Heart right ventricle (tissue), 16 donors: ENCODE measurements at places on chromosomes 1 and 21.
A peak's percentile ranks its signal among the peaks of the same experiment; 100 is the strongest.

- no peak overlapping the region for H3K4me3 ChIP-seq
- H3K36me3 ChIP-seq = no peaks in the 10 kb centered on the region
- no peak for DNase-seq
- H3K27ac ChIP-seq = no peak overlapping the region
- H3K27me3 ChIP-seq = no peaks in the 10 kb centered on the region
Observed at GRCh38 chr1:246530482-246530881, 23.4 kb upstream of the SMYD3 start.

- DNase-seq = no peak
- peak overlapping the region; percentile 100 for H3K27ac ChIP-seq
- peaks cover 98% of the 10 kb centered on the region for H3K4me1 ChIP-seq
- peaks cover 10% of the 10 kb centered on the region for H3K36me3 ChIP-seq
- H3K27me3 ChIP-seq = peaks cover 4% of the 10 kb centered on the region
Observed at GRCh38 chr1:27597516-27598294, 6.2 kb downstream of the AHDC1 start.

- H3K36me3 ChIP-seq = no peaks in the 10 kb centered on the region
- peak overlapping the region; percentile 37 for H3K4me3 ChIP-seq
Observed at GRCh38 chr1:247905910-247906503, 10.6 kb downstream of the OR2W3 start.

- H3K27ac ChIP-seq = no peak overlapping the region
- H3K4me1 ChIP-seq = peaks cover 15% of the 10 kb centered on the region
- H3K4me3 ChIP-seq = no peak overlapping the region
- H3K36me3 ChIP-seq = peaks cover 10% of the 10 kb centered on the region
Observed at GRCh38 chr1:180956028-180956640, 43.4 kb downstream of the KIAA1614 start.

GRCh38 chr1:168723000-168723399 lies 6.0 kb downstream of the DPT start:
- no peaks in the 10 kb centered on the region for H3K36me3 ChIP-seq
- H3K27me3 ChIP-seq = no peaks in the 10 kb centered on the region
- no peak overlapping the region for H3K4me3 ChIP-seq
- peaks cover 18% of the 10 kb centered on the region for H3K4me1 ChIP-seq
- H3K27ac ChIP-seq = peak overlapping the region; percentile 2
- no peak for DNase-seq

GRCh38 chr1:175088525-175088951 lies 20.9 kb downstream of the TNN start:
- no peak overlapping the region for H3K4me3 ChIP-seq
- peaks cover 18% of the 10 kb centered on the region for H3K4me1 ChIP-seq
- H3K27ac ChIP-seq = no peak overlapping the region

DNA sequence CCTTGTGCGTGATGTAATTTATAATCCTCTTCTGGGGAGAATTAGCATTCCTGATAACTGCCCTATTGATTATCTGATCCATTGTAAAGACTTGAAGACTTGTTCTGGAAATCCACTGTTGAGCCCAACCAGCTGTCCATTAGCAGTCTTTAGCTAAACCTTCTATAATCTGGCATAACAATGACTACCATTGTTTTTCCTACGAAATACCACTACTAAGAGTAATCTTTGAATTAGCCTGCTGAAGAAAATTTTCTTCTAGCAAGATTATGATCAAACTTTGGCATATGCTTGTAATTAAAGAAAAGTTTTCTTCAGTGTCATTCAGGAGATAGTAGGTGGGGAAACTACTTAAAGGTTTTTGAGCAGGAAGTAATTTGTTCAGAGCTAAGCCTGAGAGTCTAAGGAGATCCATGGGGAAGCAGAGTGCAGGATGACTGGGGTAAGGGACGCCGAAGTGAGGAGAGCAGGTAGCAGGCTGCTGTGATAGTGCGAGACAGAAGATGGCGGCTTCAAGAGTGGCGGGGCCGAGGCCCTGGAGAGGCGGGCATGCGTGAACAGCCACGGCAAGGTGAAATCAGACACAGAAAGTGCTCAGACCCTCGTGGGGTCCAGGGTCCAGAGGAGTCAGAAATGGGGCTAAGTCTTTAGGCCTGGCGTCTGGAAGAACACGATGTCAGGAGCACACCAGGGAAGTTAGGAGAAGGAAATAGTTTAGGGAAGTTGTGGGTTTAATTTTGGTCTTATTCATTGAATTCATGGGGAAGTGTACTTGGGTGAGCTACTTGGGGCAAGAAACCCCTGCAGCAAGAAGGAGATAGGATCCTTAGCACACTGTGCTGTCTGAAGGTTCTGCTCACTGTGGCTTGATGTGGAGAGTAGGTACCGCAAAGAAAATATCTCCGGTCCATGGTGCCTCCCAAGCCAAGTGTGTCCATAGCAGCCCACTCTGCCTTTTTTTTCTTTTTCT lies 112.6 kb upstream of the ADAR start:
- peaks cover 3% of the 10 kb centered on the region for H3K4me1 ChIP-seq
- no peaks in the 10 kb centered on the region for H3K27me3 ChIP-seq
- no peaks in the 10 kb centered on the region for H3K36me3 ChIP-seq
- H3K4me3 ChIP-seq = no peak overlapping the region
- no peak overlapping the region for H3K27ac ChIP-seq

DNA sequence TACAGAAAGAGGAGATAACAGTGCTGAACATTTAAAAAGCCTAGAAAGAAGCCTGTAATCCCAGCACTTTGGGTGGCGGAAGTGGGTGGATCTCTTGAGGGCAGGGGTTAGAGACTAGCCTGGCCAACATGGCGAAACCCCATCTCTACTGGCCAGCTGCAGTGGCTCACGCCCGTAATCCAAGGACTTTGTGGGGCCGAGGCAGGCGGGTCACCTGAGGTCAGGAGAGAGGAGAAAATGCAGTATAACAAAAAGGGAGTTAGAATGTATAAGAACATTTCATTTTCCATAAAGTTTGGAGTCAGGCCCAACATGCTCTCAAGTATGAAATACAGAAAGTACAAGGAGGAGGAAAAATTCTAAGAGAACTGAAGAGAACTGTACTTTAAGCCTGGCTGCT lies 134.5 kb downstream of the SMYD3 start:
- no peak for DNase-seq
- no peaks in the 10 kb centered on the region for H3K27me3 ChIP-seq
- no peak overlapping the region for H3K4me3 ChIP-seq
- H3K27ac ChIP-seq = no peak overlapping the region

DNA sequence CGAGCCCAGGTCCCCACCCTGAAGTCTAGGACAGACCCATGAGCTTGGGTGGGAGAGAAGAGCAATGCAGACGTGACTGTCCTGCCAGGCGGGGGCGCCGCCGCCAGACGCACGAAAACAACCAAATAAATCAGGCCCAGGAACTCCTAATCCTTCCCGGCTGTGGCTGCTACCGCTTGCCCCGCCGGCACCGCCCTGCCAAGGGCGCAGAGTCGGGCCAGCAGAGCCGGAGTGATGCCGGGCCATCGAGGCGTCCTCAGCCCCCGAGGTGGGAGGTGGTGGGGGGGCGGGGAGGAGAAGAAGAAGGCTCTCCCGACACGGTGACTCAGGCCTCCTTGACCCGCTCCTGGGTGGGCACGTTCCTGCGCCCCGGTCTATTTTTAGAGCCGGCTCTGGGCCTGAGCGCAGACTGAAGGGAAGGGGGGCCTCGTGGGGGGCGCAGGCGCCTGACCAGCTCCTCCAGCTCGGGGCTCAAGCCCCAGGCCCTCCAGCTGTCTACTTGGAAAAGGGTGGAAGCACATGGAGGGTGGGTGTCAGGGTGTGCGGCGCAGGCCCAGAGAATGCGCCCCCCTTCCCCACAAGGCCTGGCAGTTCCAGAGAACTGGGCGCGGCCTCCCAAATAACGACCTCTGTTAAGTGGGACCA lies 10.7 kb upstream of the COL16A1 start:
- H3K27ac ChIP-seq = peak overlapping the region; percentile 91
- peak overlapping the region; percentile 60 for H3K4me3 ChIP-seq
- H3K36me3 ChIP-seq = no peaks in the 10 kb centered on the region
- DNase-seq = peak; percentile 73

- H3K36me3 ChIP-seq = no peaks in the 10 kb centered on the region
- H3K4me3 ChIP-seq = no peak overlapping the region
- H3K4me1 ChIP-seq = peaks cover 2% of the 10 kb centered on the region
Observed at GRCh38 chr1:24914226-24915069, 15.6 kb downstream of the RUNX3 start.

- H3K4me3 ChIP-seq = no peak overlapping the region
- no peaks in the 10 kb centered on the region for H3K36me3 ChIP-seq
- H3K27me3 ChIP-seq = no peaks in the 10 kb centered on the region
- DNase-seq = no peak
- H3K4me1 ChIP-seq = no peaks in the 10 kb centered on the region
Observed at GRCh38 chr1:224749916-224750315, 133.8 kb downstream of the CNIH3 start.
